Substantia nigra (tissue), 51 donors: ENCODE measurements at places on chromosomes 16 and 17.

DNA sequence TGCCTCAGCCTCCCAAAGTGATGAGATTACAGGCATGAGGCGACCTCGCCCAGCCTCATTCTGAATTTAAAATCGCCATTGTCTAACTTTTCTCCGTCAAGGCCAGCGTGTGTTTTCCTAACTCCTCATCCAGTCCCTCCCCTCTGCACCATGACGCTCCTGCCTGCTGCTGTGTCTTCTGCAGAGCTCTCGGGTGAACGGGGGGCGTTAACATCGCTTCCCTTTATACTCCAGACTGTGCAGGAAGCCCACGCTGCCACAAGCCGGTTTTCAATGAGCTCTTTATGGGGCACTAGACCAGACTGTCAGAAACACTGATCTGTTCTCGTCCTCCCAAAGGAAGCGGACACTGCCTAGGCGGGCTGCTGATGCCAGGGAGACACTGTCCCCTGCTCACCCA, 13.2 kb downstream of the AANAT start:
- no peak for DNase-seq

GRCh38 chr17:10646392-10646990, 10.6 kb downstream of the MYH3 start:
- no peak for DNase-seq

- no peak for DNase-seq
Measured at GRCh38 chr17:81825841-81826466, 7.1 kb downstream of the MCRIP1 start.

DNA sequence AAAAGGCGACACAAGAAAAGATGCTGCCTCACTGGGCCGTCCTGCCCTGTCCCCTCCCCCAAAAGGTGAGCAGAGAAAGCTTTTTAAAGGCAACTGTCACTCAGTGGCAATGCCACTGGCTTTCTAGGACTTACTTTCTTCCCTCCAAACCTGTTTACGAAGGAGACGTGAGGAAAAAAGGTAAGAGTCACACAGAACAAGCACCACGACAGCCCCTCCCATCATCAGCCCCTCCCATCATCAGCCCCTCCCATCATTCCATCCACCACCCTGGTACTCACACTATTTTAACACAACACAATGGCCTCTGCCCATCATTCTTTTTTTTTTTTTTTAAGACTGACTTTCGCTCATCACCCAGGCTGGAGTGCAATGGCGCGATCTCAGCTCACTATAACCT, 77.1 kb downstream of the NXN start:
- no peak for DNase-seq

DNA sequence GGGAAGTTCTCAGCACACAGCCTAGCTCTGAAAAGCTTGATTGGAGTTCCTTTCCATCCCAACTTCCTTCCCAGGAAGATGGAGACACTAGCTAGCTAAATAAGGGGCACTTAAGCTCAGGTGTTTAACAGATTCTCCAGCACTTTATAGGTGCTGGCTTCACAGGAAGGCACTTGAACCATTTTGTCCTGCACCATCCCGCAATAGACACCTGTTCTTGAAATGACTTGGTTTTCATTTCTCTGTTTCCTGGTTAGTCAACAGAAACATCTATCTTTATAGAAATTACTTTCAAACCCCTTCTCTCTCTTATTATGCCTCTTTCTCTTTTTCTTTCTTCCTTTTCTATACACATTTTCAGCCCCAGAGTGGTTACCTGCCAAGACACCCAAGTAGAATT, 409.9 kb upstream of the ZFHX3 start:
- DNase-seq, result no peak

DNA sequence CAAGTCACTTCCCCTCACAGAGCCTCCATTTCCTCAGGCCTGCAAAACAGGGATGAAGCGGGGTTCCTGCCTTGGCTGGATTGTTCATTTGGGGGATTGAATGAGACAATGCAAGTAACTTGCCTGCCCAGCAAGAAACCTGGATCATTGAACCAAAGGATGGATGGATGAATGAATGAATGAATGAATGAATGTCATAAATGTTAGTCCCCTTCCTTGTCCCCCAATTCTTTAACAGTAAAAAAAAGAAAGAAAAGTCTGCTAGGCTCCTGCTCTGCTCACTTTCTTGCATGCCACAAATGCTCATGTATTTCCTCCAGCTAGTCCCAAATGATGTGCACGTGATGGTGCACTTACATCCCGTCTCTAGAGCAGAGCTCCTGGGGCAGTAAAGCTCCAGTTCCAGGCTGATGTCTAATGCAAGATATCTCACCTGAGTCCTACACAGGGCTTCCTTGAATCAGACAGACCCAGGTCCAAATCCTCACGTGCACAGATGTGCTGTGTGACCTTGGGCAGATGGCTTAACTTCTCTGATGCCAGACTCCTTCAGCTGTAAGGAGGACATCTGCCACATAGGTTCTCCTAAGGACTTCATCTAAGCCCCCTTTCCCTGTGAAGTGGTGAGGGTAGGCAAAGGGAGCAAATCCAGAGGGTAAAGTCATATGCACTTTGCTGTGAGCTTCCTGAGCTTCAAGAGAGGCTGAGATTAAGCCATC, 45.5 kb downstream of the C16orf82 start:
- no peak for DNase-seq

DNA sequence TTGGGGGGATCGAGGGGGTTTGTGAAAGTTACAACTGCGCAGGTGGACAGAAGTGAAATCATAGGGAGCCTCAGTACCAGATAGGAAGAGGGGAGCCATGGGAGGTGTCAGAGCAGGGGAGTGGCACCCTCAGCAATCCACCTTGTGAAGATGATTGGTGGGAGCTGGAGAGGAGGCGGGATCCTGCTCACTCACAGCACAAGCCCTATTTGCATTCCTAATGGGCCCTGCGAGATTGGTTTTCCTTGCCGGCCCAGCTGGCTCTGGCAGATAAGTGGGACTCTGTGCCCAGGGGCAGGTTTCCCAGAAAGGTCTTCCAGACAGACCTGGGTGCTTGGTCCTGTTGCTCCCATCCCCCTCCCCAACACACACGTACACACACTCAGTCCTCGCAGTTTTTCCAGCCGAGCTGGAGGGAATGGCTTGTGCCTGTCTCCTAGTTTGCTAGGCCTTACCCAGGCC, 9.4 kb downstream of the WNT3 start:
- no peak for DNase-seq

- DNase-seq, result no peak
Measured at GRCh38 chr17:51711581-51711980, 446.9 kb downstream of the CA10 start.

DNA sequence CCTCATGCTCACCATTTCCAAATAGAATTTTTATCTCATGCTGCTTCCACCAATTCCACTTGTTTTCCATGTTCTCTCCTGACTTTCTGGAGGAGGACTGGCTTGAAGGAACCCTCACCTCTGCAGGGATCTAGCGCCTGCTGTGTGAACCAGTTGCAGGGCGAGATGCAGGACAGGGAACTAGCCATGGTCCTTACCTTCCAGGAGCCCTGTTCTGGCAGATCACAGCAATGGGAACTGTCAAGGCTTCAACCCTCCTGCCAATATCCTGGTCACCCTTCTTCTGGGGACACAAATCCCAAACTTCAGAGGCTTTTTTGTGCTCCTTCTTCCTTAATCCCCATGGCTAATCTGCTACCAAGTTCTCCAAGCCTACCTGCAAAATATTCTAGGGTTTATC, 60.4 kb upstream of the MMP2 start:
- DNase-seq, result no peak

DNA sequence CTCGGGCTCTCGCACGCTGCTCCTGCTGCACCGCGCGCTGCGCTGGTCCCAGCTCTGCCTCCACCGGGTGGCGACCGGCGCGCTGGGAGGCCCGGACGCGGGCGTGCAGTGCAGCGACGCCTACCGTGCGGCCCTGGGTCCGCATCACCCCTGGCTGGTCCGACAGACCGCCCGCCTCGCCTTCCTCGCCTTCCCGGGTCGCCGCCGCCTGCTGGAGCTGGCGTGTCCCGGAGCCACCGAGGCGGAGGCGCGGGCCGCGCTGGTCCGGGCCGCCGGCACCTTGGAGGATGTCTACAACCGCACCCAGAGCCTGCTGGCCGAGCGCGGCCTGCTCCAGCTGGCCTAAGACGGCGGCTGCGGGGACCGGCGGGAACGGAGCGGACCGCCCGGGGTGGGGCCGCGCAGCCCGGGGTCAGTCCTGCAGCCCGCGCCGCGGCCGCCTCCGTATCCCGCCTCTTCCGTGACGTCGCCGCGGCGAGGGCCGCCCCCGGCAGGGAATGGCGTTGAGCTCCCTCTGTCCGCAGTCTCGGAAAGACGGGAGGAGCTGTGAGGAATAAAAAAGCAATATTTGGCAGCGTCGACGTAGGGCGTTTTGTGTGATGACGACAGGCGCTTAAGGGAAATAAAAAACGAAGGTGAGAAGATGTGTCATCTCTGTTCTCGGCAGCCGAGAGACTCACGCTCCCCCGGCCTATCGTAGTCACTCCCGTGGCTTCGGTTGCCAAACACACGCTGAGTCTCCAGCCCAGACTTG, 1.4 kb downstream of the GLTPD2 start:
- peak; percentile 78 for DNase-seq
